ENCODE measurements at places on chromosomes 12 and 14.
A peak's percentile ranks its signal among the peaks of the same experiment; 100 is the strongest.

DNA sequence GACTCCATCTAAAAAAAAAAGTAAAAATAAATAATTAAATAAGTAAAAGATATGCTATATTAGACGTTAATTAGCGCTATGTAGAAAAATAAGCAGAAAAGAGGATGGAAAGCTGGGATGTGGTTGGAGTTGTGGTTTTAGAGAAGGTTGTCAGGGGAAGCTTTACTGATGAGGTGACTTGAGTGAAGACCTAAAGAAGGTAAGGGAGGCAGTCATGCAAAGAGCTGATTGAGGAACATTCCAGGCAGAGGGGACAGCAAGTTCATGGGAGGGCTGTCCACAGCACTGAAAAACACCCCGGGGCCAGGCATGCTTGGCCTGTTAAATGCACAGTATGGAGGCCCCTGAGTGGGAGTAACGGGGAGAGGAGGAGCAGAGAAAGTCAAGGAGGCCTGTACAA is 15.7 kb downstream of the SMAGP start:
- DNase-seq = no peak

- DNase-seq = peak; percentile 63
These were observed 4.4 kb upstream of the NPAS3 start for GRCh38 chr14:32934073-32934880.

- no peak for DNase-seq
These were observed 27.1 kb downstream of the TMEM229B start for GRCh38 chr14:67461341-67461985.

DNA sequence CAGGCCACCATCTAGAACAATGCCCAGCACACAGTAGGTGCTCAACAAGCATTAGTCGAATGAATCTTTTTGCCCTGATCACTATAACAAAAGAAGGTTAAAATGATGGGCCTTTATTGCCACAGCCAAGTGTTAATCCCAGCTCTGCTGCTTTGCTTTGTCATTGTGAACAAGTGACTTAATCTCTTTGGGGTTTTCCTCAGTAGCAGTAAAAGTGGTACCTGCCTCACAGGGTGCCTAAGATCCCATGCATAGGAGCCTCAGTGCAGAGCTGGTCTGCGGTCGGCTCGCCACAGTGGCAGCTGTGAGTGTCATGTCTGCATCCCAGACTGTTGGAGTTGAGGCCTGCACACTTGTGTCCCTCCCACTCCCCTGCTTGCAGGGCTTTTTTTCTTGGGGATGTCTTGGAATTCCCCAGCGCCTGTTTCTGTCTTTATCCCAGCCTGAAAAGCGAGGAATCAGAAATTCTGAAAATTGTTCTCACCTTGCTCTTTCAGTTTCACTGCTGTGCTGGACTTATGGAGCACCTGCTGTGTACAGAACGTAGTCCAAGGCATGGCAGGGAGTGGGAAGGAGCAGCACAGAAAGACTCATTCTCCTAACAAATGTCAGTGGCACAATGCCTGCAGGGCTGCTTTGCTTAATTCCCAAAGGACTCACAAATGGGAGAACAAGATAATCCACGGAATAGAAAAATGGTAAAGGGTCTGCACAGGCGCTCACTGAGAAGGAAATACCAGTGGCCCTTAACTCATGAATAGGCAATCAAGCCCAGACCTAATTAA is 90.8 kb downstream of the EML1 start:
- DNase-seq = no peak

DNA sequence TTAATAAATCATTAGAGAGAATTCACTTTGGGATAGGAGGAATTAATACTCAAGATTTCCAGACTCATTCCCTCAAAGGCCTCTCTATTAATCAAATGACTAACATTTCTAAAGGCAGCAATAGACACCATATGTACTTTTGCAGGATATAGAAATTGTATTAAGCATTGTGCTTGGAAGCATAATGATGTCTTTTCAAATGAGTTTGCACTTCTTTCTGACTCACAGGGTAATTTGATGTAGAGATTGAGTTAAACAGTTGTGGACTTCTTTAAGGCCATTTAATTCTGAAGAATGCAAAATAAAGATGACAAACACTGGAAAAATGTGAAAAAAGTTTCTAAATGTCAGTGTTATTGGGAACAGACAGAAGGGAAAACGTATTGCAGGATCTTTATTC is 63.4 kb upstream of the CSRP2 start:
- DNase-seq = no peak

DNA sequence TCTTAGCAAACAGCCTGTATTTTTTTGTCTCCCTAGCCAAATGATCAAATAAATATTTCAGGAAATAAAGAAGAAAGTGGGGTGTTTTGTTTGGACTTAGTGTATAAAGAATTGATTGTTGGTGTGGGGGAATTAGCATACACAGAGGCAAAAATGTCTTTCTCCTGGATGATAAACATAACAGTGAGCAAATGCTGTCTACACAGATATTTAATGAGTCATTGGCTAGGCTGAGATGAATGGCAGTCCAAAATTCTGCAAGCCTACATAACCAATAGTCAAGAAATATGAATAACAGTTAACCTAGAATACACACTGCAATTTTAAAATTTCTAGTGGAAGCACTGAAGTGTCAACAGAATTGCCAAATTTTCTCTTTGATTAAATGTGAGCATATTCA is 35.8 kb downstream of the MYF5 start:
- DNase-seq = no peak
